ENCODE measurements at places on chromosomes 6 and 20.
A peak's percentile ranks its signal among the peaks of the same experiment; 100 is the strongest.

GRCh38 chr20:952196-952795, 36.2 kb upstream of the ANGPT4 start:
- DNase-seq: no peak

- no peak for DNase-seq
Measured at GRCh38 chr6:21997119-21998037, 299.5 kb downstream of the PRL start.

DNA sequence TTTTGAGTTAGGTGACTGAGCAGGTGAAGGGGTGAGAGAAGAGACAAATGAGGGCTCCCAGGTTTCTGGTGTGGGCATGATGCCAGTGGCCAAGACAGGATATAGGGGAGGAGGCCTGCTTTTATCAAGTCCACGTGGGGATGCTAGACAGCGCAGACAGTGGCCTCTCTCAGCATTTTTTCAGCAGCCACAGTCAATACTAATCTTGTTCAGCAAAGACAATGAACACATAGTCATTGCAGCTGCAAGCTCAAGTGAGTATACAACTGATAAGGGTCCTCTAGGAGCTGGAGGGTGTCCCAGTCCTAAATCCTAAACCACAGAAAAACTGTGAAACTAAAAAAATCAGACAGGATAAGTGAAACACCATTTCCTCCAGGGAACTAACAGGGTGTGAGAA, 48.6 kb downstream of the UQCC1 start:
- DNase-seq: no peak

- no peak for DNase-seq
Measured at GRCh38 chr6:32830936-32831335, 7.6 kb downstream of the TAP2 start.

DNA sequence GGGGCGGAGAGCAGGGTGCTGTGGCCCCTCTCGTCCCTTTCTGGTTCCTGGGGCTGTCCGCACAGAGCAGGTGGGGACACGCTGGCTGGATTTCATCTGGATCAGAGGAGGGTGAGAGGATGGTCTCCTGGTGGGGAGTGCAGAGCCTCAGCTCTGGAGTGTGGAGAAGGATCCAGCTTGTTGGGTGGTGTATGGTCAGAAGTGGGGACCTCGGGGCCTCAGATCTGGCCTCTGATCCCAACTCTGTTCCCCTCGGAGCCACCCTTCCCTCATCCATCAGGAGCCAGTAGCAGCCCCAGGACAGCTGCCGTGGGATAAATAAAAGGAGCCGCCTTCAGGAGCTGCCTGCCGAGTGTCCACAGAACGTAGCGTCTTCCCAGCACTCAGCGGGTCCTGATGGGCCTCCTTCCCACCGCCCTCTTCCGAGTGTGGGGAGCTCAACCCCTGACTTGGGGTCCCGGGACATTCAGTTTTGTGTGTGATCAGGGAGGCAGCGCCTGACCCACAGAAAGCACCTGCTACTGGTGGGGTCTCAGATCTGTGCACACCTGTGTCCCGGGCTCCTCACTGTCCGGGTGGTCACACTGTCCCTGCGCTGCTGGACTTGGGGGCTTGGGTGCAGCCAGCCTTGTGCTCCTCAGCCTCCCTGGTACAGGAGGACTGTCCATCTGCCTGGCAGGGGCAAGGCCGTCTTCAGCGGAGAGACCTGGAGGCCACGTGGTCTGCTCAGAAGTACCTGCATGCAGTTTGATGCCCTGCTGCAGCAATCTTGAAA, 25.4 kb upstream of the BHLHE23 start:
- DNase-seq: no peak

- no peak for DNase-seq
Measured at GRCh38 chr6:88890860-88891845, 72.3 kb downstream of the RNGTT start.

DNA sequence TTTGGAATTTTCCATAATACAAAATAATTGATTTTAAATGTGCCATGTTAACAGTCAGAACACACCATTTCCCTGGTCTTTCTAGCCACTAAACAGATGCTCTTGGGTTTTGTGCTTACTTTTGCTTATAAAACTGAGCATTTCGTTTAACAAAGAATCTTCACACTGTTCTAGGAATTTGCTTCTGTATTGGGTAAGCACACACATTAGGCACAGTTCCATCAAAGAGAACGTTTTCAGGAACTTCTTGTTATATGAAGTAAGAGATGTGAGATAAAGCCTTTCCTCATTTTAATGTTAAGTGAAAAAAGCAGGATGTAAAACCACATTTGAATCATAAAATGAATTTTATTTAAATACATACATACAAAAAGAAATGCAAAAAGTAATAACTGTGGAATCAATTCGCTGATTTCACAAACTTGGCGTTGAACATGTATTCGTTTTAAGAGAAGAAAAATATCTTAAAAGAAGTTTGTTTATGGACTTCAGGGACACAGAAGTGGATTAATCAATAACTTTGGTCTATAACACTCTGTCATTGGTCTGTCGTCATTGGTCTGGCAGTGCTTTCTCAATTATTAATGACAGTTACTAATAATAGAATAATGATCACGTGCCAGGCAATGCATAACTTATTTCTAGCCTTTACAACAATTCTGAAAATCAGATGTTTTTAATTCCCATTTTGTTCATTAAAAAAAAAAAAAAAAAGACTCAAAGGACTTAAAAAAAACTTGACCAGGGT, 199.9 kb upstream of the PRDM1 start:
- DNase-seq: no peak

- DNase-seq: no peak
Measured at GRCh38 chr6:63883597-63883996, 248.0 kb downstream of the PHF3 start.

DNA sequence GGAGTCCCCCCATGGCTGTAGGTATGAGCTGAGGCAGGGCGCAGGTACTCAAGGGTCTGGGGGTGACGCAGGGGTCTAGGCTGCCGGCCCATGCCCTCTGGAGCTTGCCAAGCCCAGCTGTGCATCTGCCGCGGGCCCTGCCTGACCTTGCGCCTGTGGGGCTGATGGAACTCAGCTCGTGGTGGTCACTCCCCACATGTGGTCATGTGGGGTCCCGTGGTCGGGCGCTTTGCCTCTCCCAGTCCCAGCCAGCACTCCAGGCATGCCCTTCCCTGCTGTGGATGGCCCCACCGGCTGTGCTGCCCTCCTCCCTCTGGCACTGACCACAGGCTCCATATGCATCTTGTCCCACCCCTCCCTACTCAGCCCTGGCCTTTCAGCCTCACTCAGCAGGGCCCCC, 57.3 kb downstream of the RPP40 start:
- no peak for DNase-seq

- DNase-seq: no peak
Measured at GRCh38 chr6:36843170-36843569, 3.9 kb upstream of the CPNE5 start.

GRCh38 chr20:42483730-42484303, 705.9 kb downstream of the PTPRT start:
- peak; percentile 26 for DNase-seq

GRCh38 chr6:158643836-158644230, 710 bp downstream of the DYNLT1 start:
- DNase-seq: no peak

DNA sequence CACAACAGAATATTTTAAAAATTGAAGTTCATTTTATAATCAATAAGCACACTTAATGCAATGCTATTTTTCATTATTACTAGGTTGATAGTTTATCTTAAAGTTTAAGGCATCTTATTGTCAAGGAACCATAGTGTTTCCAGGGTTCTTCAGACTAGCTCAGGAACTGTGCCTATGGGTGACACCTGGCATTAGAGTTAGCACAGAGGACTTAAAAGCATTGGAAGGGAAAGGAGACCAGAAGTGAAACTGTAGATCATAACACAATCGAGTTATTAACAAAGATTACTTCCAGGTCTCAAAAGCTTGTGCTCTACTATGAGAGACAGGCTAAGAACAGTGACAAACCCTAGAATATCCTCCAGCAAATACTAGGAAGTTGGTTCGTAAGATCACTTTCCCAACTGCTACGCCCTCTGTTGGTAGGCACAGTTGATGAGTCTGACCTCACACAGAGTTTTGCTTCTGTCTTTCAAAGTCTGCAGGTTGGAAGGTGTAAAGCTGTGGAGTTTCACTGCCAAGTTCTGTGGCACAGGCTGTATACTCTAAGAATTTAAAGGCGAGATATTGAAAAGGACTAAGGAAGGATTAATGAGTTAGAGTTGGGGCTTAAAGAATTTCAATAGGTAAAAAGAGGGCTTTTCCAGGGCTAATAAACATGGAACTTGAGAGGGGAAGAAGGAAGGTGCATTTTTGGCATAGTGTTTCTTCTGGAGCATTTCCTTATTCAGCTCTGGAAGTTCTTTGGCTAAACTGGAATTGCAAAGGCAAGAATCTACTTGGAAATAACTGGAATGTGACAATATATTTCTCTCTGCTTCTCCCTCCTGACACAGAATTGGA, 531.3 kb upstream of the JAG1 start:
- DNase-seq: peak; percentile 18
